ENCODE measurements at places on chromosomes 6 and 20.

DNA sequence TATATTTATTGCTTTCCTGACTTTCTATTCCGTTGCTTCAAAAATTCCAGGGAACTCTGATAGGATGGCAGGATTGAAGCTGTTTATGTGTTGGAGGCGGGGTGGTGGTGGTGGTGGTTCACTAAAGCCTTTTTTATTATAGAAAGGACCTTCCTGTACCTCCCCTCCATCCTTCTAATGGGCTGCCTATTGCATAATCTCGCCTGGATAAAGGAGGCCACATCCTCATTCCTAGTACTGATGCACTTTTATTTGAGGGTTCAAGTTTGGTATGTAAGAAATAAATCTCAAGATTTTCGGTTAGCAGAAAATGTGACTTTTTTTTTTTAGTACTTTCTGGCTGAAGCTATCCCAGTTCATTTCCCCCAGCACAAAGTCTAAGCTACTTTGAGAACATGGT is 18.7 kb upstream of the CTAGE9 start:
- no peak for DNase-seq

DNA sequence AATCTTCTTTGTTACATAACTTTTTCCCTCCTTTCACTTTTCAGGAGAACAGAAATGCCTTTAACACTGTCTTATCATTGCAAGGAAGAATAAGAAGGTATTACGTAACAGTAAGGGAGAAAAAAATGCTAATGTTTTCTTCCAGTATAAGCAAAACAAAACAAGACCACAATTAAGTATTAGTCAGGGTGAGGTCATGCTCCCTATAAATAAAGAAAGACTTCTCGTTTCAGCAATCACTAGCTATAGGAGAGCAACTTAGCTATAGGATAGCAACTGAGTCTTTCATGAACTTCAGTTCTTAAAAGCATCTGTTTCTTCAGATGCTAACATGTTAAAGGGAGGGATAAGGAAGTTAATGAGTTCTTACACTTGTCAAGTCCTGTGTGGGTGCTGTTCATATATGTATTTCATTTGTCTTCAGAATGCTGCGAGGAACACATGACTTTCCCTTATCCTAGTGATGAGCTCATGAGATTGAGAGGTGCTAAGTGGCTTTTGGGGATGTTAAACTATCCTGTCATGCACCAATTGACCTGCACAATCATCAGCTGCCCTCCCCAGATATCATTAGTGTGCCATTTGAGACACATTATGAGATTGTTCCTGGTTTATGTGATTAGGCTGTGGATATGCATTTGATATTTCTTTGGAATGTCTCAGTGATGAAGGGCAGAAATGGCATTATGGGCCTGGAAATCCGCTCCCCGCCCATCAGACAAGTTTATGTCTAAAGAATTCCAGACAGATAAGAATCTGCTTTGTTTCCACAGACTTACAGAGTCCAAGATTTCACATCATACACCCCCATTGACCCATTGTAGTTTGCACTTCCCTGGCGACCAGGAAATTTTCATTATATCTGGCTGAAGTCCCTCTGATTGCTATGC is 37.5 kb downstream of the LAMA4 start:
- no peak for DNase-seq

DNA sequence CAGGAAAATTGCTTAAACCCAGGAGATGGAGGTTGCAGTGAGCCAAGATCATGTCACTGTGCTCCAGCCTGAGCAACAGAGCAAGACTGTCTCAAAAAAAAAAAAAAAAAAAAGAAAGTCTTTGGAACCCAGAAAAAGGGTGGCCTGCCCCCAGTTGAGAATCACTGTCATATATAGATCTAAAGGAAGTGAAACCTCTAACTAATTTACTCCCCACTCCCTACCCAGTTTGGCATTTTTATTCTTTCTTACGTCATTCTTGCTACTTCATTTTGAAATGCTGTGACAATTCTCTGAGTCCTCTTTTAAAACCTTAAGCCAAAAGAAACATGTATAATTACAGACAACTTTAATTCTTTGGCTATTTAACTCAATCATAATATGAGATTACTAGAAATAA is 254.8 kb downstream of the CDC5L start:
- DNase-seq, result no peak

- no peak for DNase-seq
Measured at GRCh38 chr6:141541581-141542324, 591.0 kb upstream of the GJE1 start.

DNA sequence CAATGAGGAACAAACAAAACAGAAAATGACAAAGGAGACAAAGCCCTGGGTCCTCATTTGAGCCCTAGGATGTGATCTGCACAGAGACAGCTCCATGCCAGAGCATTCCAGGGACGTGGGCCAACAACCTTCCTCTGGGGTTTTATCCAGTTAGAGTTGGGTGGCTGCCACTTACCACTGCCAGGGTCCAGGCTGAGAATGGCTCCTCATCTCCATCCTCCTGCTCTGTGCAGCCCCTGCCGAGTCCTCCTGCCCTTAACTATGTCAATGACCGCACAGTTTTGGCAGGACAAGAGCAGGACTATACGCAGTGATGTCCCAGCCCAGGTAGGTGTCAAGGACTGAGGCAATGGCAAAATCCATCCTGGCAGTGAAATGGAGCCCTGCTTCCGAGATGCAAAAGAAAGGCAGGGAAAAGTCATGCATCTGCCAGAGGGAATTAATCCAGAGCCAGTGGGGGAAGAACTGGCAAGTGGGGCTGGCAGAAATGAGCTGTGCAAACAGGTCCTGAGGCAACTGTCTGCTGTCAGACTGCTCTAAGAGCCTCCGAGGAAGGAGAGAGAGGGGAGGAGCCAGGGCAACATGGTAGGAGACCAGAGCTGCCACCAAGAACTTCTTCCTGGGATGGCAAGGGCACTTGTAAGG is 449.4 kb downstream of the PTPRT start:
- no peak for DNase-seq

DNA sequence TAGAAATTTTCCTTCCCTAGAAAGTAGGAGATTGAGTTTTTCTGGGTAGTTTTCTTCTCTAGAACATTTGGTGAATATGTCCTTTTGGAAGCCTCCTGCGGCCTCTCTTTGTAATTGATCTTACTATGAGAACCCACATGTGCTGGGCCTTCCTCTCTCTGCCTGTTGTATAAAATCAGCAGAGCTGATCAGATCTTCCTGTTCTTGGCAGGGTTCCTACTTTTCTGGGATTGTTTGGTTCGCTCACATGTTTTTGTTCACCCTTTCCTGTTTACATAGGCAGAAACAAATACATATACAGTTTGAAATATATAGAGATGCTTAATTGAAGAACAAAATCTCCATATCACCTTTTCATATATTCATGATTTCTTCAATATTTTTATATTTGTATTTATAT is 57.8 kb downstream of the IL22RA2 start:
- DNase-seq, result peak; percentile 11

GRCh38 chr20:37852666-37853065 is 50.3 kb upstream of the VSTM2L start:
- DNase-seq, result no peak

GRCh38 chr6:27800731-27801373 is 111.3 kb downstream of the OR2B2 start:
- no peak for DNase-seq

- no peak for DNase-seq
Measured at GRCh38 chr20:62576815-62577489, 65.4 kb upstream of the SLCO4A1 start.

DNA sequence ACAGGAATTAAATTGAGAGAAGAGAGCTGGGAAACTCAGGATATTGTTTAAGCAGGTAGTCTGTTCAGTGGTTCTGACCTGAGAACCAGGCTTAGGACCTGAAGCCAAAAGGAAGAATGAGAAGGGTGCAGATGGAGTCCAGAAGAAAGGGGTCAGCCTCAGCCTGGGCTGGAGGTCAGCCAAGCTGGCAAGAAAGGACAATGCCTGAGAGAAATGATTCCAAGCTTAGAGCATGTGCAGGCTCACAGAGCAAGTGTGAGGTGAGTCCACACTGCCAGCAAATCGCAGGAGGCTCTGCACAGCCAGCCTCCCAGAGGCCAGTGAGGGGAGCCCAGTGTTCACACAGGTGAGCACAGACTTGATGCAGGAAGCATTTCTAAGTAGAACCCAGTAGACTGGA is 47.3 kb downstream of the DAAM2 start:
- no peak for DNase-seq

DNA sequence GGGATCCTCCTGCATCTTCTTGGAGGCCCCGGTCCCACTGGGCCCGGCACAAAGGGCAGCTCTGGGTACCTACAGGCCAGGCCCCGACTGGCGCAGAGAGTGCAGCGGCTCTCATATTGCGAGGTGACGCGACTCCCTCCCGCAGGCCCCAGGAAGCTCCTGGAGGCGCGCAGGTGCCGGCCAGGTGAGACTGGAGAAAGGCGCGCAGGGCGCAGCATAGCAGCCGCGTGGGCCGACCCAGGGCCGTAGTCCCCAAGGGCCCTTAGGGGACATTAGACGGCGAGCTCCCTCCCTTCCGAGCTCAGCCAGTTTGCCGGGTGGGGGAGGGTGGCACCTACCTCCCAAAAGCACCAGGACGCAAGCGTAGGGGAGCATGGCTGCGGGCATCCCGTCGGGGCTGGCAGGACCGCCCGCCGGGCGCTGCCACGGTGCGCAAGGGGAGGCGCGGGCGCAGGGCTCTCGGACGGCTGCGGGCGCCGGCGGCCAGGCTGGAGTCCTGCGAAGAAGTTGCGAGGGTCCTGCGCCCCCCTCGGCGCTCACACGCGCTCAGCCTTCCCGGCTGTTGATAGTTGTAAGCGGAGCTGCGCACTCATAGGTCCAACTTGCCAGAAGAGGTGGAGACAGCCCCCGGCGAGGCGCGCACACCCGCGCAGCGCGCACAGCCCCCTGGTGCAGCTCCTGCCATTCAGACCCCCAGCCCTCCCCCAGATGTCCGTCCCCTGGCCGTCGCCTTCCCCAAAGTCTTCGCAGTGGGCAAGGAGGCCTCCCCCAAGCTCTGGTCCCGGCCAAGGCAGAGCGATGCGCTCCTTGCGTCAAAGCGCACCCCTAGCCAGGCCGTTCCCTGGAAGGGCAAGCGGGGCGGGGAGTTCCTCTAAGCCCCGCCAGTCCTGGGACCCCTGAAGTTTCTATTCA is 622 bp downstream of the APCDD1L start:
- no peak for DNase-seq

DNA sequence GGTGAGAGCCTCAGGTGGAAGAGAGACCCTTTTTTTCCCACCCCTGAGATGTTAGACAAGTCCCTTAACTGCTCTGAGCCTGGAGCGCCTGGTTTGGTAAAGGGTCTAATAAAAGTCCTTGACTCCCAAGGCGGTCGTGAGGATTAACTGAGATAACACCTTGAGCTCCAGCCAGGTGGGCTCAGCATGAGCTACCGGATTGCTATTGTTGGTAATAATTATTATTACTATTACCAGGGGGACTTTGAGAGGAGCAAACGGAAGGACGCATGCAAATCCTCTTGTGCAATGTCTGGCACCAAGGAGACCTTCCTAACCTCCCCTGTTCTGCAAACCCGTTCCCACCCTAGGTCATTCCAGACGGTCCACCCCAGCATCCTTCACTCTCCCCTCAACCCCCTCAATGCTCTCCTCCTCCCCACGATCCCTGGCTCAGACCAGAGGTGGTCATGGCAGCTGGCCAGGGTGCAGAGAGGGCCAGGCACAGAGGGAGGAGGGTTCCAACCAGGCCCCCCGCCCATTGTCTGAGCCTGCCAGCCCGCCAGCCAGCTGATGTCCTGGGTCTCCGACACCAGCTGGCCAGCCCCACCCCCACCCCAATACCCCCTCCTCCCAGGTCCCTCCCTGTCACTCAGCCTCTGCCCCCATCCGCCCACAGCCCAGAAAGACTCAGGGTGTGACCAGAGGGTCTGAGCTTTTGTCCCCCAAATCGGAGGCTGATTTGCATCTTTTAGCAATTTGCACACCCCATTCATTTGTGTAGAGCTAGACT is 14.3 kb upstream of the CBFA2T2 start:
- peak; percentile 85 for DNase-seq

- no peak for DNase-seq
Measured at GRCh38 chr6:5274231-5274630, 12.9 kb downstream of the FARS2 start.

DNA sequence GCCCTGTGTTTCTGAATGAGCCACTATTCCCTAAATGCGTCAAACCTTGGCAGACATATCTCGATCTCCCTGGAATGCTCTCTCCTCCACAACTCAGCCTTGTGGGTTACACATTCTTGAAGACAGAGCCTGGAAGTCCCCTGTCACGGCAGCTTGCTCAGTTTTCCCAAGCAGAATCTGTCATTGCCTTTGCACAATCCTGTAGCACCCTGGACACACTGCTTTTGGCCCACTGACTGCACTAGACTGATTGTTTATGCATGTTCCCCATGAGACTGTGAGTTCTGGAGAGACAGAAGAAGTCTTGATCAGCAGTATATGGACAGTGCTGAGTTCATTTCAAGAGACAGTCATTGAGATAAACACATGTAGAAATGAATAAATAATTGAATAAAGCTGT is 406.7 kb downstream of the CD83 start:
- no peak for DNase-seq

- DNase-seq, result no peak
Measured at GRCh38 chr20:1337441-1337840, 8.5 kb upstream of the SDCBP2 start.

DNA sequence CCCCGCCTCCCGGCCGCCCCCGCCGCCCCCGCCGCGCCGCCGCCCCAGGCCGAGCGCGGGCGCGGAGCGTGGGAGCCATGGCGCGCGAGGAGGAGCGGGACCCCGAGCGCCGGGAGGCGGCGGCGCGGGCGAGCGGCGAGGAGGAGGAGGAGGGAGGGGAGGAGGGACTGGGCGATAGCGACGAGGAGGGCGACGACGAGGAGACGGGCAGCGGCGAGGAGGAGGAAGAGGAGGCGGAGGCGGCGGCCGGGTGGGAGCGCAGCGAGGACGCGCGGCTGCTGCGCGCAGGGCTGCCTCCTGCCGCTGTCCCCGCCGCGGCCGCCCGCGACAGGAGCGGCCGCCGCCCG is at the start of gene SLC24A3:
Gene SLC24A3 (plus strand): TSS at position 174 of the 347 bp plus-strand sequence.
- peak; percentile 53 for DNase-seq

- DNase-seq, result no peak
Measured at GRCh38 chr6:53240761-53241160, 92.1 kb upstream of the GCM1 start.

DNA sequence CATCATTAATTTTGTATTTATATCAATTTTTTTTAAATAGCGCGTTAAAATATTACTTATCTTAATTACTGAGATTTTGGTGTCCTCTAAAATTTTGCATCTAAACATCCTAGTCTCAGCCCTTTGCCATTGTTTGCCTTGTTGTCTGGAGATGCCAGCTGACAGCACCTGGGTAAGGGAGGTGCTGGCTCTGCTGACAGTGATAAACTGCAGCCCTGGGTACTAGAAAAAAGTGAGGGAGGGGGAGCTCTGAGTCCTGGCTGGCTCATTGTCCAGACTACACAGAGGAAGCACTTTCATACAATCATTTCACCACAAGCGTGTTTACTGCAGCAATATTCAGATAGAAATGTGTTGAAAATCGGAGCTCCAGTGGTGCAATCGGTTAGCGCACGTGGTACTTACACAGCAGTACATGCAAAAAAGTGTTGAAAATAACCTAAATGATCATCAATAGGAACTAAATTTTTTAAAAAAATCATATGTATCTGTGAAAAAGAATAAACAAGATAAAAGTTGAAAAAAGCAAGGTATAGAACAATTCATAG is 18.5 kb upstream of the UBR2 start:
- DNase-seq, result no peak

GRCh38 chr20:35394271-35394670 is 17.5 kb downstream of the UQCC1 start:
- DNase-seq, result no peak
